Left kidney (tissue), 8 donors: ENCODE measurements at places on chromosomes 12 and 14.

DNA sequence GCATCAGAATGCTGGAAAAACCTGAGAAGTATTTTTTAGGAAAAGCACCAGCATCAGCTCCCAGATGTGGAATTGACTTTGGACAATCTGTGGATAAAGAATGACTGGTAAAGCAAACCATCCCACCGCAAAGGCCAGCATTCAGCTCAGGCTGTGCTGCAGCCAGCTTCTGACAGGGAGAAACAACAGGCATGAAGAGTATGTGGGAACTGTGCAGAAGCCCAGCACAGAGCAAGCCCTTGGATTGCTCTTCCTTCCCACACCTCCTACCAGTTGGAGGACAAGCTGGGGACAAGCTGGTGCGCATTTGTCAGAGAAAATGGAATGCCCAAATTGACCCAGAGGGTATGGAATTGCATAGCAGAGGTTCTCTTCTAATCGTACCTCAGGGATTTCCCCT is 228.1 kb downstream of the ANO2 start:
- DNase-seq = no peak

- DNase-seq = no peak
These were observed 571 bp downstream of the ZNF891 start for GRCh38 chr12:133129368-133130037.

- DNase-seq = no peak
These were observed 58.1 kb upstream of the DIO2 start for GRCh38 chr14:80269353-80269925.

DNA sequence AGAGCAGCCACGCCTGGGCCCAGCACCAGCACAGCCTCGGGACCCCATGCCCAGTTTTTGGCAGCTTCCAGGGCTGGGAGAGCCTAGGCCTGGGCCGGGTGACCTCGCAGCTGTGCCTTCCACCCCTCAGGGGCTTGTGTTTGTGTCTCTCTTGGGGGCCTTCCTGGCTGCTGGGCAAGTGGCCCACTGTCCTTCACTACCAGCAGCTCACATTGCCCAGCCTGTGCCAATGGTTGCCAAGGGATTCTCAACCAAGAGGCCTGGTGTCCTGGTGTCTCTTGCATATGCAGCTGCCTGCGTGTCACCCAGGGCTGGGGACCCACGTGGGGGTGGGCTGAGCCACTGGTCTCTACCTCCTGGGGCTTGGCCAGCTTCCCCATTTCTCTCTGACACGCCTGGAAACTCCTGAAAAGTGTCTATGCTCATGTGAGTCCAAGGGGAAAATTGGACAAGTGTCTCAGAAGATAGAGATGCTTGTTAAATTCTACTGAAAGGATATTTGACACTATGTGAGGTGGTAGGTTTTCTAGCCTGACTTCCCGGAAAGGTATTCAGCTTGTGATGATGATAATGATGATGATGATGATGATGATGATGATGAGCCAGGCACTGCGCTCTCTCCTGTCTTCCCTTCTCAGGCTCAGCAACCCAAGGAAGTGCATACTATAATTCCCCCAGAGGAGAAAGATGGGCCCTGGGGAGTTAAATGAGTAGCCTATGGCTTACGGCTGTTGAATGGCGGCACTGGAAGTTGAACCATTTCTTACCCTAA is 48.8 kb upstream of the ESRRB start:
- no peak for DNase-seq

DNA sequence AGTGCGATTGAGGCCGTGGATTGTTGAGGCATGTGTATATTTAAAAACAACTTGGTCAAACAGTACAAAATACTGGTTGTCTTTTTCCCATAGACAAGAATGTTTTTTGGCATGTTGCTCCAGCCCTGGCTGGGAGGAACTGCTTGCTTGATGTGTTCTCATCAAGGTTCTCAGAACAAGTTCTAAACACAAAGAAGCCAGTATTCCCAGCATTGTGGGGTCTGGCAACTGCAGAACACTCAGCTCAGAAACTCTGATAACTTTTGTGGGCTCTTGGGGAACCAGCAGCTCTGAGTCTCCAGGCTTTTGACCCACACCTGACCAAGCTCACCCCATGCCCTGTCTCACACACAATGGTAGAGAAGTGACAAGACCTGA is 27.1 kb upstream of the DICER1 start:
- no peak for DNase-seq

- DNase-seq = no peak
These were observed 204.0 kb downstream of the GRIN2B start for GRCh38 chr12:13777374-13777773.

DNA sequence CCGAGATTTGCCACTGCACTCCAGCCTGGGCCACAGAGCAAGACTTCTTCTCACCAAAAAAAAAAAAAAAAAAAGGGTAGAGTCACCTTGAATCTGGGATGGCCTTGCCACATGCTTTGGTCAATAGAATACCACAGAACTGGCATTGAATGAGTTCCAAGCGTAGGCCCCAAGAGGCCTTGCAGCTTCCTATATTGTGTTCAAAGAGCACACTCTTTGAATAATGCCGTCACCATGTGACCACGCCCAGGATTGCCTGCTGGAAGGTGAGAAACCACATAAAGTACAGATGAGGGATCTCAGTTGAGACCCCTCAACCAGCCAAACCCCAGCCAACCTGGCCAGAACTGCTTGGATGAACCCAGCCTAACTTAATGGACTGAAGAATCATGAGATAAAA is 239.2 kb upstream of the AMIGO2 start:
- no peak for DNase-seq

DNA sequence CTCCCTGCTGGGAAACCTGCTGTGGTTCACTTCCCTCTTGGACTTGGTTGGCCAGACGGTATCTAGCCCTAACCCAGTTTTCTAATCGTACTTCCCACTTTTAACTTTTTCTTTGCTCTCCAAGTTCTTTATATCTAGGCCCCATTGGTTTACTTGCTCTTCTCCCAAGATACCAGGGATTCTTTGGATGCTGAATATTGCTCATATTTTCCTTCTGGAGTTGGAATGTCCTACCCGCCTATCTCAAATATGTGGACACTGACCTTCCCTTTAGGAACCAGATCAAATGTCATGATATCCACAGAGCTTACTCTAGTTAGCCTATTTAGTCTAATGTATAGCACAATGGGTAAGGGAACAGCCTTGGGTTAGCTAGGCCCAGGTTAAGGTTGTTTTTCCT is 228.6 kb downstream of the DACT1 start:
- DNase-seq = no peak

GRCh38 chr12:131818821-131819585 is 9.2 kb upstream of the MMP17 start:
- DNase-seq = no peak

GRCh38 chr14:20956376-20956976 is 1.2 kb downstream of the RNASE2 start:
- DNase-seq = no peak

- DNase-seq = no peak
These were observed 63.3 kb downstream of the ZFP36L1 start for GRCh38 chr14:68729556-68729955.

- DNase-seq = no peak
These were observed 2.0 kb downstream of the PHB2 start for GRCh38 chr12:6968426-6968825.

DNA sequence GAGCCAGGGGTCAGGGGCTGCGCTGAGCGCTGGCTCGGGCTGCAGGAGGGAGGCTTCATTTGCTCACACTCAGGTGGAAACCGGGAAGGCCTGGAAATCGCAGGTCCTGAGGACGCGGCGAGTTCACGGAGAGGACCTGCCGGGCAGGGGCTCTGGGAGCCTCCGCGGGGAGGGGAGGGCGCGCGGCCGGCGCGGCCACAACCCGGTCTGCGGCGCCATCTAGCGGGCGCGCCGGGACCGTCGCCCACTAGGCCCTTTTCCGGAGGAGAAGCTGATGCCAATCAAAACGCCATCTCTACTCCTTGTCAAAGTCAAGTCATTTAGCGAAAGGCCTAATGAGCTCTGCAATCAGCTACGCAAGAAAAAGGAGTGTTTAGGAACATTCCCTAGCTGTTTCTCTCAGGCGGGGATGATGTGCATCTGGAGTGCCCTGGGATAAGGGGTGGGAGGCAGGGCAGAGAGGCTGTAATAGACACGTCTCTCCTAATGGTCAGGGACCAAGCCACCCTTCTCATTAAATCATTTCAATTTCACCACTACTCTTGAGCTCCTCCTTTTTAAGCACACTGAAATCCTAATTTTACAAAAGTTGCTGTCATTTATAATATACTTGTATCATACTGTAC is 885.8 kb upstream of the TMEM132C start:
- peak; percentile 15 for DNase-seq

DNA sequence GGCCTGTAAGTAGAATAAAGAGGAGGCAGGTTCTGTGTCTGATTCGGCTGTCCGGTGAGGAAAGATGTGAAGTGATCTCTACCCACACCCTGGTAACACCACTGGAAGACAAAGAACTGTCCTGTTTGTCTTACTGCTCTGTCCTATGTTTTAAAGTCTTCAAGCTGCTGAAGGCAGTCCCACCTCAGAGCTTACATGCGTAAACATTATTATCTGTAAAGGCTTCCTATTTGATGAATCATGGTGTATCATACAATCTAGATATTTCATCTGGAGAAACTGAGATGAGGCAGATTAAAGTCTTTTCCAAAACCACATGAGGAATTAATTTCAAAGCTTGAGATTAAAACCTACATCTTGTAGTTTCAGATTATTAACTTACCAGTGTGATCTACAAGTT is 427.6 kb downstream of the ZFP36L1 start:
- no peak for DNase-seq

- no peak for DNase-seq
These were observed 20.2 kb upstream of the SERPINA1 start for GRCh38 chr14:94408546-94409095.

DNA sequence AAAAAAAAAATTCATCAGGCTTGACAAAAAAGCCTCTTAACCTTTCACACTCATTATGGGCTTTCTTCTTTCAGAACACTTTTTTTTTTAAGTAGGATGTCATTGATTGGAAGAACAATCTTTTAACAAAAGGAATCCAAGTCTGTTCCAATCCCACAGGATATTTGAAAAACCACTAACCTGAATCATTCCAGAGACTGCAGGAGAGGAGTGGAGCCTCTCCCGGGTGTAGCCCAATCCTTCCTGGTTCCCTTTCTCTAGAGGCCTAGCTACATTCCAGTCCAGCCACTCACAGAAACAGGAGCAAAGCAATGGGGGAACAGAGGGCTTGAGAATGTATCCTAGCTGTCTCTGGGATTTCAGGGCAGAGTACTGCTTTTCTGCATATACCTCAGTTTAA is 4.3 kb downstream of the MFAP5 start:
- DNase-seq = no peak

DNA sequence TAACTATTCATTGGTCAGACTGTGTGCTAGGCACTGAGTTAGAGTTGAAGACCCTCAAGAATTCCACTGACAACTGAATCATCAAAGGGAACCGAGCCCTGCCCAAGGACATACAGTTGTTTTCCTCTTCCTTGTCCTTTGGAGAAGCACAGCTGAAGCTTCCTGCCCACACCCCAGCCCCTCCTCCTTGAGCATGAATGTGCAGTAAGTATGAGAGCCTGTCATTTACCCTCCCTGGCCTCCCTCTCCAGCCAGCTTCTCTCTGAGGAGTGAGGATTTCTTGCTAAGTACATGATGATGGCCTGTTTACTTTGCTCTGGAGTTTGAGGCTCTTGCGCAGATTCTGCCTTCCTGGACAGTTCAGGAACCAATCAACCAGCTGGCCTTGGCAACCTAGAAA is 235.2 kb downstream of the CACNA1C start:
- no peak for DNase-seq

DNA sequence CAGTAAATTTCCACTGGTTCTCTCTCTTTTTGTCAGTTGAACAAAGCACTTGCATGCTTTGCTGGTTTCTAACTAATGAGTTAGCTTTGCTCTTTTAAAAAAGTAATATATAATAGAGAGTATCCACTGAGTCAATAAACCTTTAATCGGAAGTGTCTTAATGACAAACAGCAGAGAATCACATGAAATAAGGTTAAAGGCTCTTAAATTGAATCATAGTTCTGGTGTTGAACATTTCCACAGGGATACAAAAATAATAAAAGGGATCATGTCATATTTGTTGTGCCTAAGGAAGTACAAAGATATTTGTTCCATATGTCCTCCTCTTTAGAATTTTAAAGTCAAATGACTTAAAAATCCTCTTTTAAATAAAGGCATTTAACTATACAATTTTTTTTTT is 362.6 kb downstream of the LRIG3 start:
- no peak for DNase-seq
